ENCODE measurements at places on chromosomes 12 and 14.
A peak's percentile ranks its signal among the peaks of the same experiment; 100 is the strongest.

- DNase-seq, result no peak
Observed at GRCh38 chr12:48788854-48789775, at the start of gene ADCY6. TSS of gene ADCY6 (minus strand) at chr12:48789089. CDS start at chr12:48783434, 5,655 bp downstream.

GRCh38 chr14:38124506-38124905 lies 83.2 kb upstream of the SSTR1 start:
- no peak for DNase-seq

DNA sequence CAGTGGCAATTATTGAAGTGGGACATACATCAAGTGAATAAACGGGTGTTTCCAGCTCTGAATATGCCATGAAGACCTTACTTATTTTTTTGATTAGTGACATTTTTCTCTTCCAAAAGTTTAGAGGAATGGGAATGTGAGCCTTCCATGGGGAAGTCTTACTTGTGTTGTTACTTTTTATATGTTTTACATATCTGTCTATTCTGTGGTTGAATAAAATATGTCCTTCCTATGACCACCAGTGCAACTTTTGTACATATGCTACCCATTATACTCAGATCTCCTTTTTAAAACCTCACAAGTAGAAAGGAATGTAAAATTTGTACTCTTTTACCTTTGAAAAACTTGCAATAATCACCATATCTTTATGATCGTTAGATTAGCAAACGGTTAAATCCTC lies 132.7 kb downstream of the MSRB3 start:
- no peak for DNase-seq

- no peak for DNase-seq
Observed at GRCh38 chr14:74980731-74981461, 21.8 kb upstream of the EIF2B2 start.

- no peak for DNase-seq
Observed at GRCh38 chr14:92963301-92964123, 40.6 kb downstream of the CHGA start.

- no peak for DNase-seq
Observed at GRCh38 chr14:104643306-104643705, 38.7 kb upstream of the TMEM179 start.

DNA sequence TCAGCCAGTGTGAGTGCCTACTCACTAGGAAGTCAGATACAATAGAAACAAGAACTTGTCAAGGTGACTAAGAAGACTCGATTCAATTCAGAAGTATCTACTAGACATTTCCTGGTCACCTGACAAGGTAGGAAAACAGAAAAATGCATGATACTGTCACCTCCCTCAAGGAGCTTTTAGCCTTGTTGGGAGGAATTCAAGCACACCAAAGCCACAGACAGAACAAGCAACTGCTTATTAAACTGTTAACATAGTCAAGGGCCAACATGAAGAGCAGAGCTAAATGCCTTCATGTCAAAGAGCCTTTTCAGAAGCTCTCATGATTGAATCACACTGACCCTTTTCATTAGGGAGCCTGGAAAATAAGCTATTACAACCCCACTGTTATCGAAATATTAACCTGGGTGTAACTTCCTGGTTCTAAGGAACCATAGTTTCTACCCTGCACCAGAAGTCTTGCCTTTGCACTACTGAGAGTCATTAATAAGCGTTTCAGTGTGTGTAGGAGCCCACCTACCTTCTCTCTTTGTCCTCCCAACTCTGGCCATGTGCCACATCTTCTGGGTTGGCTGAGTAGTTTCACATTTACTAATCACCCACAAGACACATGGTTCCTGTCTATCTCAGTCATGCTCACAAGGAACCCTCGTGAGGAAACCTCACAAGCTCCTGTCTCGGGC lies 31.0 kb upstream of the LGALS3 start:
- DNase-seq, result peak; percentile 40

DNA sequence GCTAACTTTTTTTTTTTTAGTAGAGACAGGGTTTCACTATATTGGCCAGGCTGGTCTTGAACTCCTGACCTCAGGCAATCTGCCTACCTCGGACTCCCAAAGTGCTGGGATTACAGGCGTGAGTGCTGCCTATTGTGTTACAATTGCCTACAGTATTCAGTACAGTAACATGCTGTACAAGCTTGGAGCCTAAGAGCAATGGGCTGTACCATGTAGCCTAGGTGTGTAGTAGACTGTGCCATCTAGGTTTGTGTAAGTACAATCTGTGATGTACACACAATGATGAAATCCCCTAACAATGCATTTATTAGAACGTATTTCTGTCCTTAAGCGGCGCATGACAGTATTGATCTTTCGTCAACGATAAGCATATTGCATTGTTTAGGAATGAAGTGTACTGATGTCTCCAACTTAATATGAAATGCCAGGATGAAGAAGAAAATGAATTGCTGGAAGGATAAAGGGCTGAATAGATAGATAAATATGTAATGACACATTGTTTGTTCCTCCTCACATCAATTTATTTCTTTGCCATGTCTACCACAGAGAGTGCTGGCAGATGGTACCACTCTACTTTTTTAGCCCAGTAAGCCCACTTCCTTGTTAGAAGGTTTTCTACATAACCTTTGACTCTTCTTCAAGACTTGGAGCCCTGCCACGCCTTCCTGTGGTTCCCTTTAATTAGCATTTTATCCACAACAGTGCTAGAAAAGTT lies 467.5 kb downstream of the VRK1 start:
- no peak for DNase-seq

DNA sequence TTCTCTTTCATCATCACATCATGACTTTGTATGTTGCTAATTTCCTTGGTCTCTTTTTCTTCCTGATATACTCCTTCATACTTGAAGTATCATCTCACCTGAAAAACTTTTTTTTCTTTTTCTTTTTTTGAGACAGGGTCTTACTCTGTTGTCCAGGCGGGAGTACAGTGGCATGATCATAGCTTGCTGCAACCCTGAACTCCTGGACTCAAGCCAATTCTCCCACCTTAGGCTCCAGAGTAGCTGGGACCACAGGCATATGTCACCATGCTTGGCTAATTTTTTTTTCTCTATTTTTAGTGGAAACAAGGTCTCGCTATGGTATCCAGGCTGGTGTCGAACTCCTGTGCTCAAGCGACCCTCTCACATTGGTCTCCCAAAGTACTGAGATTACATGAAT lies 107.6 kb downstream of the RALGAPA1 start:
- no peak for DNase-seq

DNA sequence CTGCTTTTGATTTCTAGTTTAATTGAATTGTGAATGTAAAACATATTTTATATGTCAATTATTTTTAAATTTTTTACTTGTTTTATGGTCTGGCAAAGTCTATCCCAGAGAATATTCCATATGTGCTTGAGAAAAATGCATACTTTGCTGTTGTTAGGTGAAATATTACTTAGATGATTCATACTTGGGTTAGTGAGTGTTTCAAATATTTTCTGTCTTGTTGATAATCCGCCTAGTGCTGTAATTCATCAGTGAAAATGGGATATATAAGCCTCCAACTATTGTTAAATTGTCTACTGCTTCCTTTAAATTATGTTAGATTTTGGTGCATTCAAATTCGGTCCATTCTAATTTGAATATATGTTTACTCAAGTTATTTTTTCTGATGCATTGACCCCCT lies 395.5 kb downstream of the LRFN5 start:
- no peak for DNase-seq

- no peak for DNase-seq
Observed at GRCh38 chr14:37924622-37925021, 283.1 kb upstream of the SSTR1 start.

GRCh38 chr14:61434311-61434710 lies 112.9 kb downstream of the PRKCH start:
- DNase-seq, result no peak

DNA sequence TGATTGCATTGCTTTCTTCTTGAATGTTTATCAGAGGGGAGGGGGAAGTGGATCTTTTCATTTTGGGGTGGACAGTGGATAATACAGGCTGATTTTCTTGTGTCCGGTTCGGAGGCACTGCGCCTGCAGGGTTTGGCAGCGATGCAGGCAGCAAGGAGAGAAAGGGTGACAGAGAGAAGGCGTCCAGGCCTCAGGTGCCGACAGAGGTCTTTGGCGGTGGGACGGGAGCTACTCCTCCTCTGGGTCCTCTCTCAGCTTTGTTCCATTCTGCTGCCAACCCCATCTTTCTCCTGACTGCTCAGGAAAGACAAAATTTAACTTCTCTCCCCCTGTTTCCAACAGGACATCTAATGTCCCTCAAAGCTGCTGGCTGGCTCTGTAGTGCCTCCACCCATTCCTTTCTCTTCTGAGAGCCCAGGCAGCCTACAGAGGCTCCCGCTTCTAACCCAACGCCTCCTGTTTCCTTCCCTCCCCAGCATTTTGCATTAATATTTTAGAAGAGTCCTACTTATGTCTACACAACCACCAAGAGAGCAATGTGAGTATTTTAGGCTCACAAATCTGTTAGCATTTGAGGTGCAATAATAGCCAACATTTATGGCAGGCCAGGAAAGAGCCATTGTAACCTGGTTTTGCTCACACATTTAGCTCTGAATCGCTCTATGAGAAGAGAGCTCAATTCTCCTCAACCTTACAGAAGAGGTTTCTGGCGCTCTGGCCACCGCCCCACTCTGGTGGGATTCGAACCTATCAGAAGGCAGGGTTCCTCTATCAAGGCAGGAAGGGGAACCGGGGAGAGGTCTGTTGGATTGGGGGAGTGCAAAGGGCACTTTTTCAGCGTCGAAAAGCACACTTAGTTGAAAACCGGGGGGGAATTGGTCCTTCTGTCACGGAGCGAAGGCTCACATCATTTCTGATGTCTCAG lies 7.1 kb upstream of the TBX5 start:
- DNase-seq, result no peak

- DNase-seq, result no peak
Observed at GRCh38 chr12:119715268-119715620, 47.3 kb downstream of the PRKAB1 start.

- DNase-seq, result no peak
Observed at GRCh38 chr14:55122440-55122986, 6.5 kb upstream of the LGALS3 start.

DNA sequence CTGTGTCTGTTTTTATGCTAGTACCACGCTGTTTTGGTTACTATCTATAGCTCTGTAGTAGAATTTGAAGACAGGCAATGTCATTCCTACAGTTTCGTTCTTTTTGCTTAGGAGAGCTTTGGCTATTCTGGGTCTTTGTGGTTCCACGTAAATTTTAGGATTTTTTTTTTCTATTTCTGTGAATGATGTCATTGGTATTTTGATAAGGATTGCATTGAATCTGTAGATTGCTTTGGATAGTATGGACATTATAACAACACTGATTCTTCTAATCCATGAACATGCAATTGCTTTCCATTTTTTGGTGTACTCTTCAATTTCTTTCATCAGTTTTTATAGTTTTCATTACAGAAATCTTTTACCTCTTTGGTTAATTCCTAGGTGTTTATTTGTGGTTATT lies 345.2 kb downstream of the TMEM121 start:
- DNase-seq, result no peak

DNA sequence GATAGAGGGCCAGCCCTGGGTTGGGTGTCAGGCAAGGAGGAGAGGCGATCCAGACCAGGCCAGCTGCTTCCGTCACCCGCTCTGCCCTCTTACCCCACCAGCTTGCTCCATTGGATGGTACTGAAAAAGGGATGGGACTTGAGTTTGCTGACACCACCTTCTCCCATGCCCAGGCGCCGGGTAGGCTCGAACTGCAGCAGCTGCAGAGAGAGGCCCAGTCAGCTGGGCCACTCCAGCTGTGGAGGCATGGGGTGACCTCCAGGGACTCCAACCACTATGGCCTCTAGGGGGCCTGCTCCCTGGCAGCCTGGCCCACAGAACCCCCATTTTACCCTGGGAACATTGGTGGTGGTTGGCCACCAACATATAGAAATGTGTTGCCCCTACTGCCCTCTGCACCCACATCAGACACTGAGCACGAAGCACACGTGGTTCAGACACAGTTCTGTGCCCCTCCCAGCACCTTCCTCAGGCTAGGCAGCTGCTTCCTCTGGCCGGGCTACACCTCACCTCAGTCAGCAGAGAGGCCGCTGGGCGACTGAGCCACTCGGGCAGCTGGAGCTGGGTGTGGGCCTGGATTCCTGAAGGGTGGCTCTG lies 16.0 kb downstream of the RPS6KL1 start:
- no peak for DNase-seq

GRCh38 chr14:59085207-59085739 lies 103.2 kb upstream of the DAAM1 start:
- no peak for DNase-seq

DNA sequence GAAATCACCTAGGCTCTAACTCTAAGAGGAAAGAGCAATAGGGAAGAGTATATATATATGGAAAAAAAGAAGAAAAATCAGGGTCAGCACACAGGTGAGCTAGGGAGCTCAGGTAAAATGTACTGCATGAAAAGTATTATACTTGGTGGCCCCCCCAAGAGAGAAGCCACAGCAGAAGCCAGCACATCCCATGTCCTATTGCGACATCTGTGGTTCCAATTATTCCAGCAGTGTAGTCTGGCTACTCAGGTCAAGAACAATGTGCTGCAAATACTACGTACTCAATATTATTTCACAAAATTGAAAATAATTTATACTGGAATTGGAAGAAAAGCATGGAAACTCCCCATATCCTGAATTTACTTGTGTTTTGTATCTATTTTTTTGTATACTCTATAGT lies 85.5 kb downstream of the CEP83 start:
- no peak for DNase-seq

GRCh38 chr12:51320311-51320694 lies 3.7 kb downstream of the BIN2 start:
- DNase-seq, result no peak

DNA sequence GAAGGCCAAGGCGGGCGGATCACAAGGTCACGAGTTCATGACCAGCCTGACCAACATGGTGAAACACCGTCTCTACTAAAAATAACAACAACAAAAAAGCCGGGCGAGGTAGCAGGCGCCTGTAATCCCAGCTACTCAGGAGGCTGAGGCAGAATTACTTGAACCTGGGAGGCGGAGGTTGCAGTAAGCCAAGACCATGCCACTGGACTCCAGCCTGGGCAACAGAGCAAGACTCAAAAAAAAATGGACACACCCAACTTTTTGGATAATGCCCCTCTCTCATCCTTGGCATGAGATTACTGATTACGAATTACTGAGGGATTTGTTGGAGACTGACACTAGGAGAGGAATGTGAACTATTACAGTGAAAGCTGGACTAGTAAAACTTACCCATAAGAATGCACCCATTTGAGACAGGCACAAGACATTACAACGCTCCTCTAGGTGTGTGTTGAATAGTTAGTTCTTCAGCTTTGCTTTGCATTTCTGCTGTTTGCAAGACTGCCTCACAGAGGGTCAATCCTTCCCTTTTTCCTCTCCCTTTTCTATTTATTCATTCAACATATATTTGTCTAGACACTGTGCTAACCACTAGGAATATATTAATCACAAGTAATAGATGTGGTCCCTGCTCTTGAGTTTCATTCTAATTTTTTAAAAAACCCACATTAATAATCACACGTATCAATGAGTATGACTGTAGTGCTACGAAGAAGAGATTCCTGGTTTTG lies 46.0 kb upstream of the OR5AU1 start:
- DNase-seq, result no peak

DNA sequence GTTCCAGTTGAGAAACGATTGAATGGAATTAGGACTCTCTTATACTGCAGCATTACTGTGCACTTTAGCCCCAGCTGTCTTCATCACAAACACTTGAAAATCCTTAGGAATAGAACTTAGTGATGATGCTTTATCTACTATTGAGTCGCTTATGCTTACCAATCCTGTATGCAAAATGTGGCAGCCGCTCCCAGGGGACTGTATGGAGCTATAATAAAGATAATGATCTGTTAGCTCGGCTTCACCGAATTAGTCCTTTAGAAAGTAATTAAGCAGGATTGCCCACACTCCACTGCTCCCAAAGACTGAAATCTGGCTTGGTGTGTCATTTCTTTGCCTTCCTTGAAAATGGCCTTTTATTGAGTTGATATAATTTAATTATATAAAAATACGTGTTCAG lies 10.6 kb downstream of the EML1 start:
- DNase-seq, result no peak
